ENCODE measurements at places on chromosomes 2 and 18. TPM values are rescaled to one million over a fixed set of nuclear protein-coding genes. Genes with fewer than 3 reads are reported as not detected.

Gene CPLX4
- not detected for total RNA-seq

GRCh38 chr2:237714690-237715458 is 83.7 kb upstream of the RBM44 start:
- DNase-seq: peak; percentile 42

GRCh38 chr2:39194686-39195085 is 49.1 kb downstream of the CDKL4 start:
- no peak for DNase-seq

DNA sequence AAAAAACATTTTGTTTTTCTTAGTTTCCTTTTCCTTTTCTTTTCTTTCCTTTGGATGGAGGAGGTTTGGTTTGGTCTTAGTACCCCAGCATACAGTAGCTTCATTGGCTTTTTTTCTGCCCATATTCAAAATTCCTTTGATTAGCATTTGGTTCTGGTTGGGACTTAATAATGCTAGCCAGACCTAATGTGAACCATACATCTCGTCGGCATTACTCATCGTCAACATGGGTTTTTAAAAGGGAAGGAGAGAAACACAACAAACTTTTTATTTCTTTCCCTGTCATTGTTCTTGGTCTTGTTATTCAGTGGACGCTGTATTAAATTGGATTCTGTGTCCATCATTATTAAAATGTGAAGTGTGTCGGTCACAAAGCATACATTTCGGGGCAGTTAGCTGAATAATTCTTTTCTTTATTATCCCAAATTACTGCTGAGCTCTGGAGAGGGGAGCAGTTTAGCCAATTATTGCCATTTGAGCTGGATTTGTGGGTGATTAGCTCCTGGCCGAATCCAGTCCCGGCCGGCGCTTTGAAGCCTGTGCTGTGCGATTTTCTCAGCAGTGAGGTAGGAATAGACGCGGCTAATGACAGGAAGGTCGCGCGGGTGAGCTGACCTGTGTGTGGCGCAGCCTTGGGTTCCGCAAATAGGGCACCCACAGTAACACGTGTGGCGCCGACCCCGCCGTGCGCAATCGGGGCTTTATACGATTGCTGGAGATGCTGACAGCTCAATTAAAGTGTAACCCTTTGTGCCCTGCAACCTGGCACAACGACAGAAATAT is 303.3 kb downstream of the GBX2 start:
- no peak for DNase-seq

DNA sequence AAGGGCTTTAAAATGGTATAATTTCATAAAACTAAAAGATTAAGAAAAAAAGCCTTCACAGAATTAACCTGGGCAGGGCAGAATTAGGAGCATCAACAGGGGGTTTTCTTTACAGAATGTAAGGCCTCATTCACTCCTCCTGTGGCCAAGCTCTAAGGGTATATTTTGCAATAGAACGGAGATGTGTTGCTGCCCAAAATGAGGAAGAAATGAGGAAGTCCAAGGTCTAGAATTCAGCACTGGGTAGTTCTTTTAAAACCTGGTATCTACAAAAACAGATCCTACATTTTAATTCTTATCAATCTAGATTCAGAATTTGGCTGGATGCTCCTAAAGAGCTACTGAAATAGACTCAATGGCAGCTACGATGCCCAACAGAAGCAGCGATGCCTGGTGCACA is 101.8 kb downstream of the AKAIN1 start:
- no peak for DNase-seq

Gene ASTL
- total RNA-seq: not detected

Gene CRYGC
- not detected for total RNA-seq

DNA sequence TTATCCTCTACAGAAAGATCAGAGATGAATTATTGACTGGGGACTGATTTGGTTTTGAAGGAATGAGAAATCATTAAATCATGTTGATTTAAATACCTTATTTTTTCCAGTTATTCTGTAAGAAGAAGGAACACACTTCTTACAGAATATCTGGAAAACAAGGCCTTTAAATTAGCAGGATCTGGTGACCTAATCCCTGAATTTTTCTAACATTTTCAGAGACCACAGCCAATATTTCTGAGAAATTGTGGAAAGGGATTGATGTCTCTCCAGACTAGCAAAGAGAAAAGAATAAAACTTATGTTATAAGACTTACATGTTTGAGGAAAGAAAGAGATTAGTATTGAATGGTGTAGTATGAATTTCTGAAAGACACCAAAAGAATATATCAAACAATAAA is 104.0 kb downstream of the KCNE4 start:
- no peak for DNase-seq

DNA sequence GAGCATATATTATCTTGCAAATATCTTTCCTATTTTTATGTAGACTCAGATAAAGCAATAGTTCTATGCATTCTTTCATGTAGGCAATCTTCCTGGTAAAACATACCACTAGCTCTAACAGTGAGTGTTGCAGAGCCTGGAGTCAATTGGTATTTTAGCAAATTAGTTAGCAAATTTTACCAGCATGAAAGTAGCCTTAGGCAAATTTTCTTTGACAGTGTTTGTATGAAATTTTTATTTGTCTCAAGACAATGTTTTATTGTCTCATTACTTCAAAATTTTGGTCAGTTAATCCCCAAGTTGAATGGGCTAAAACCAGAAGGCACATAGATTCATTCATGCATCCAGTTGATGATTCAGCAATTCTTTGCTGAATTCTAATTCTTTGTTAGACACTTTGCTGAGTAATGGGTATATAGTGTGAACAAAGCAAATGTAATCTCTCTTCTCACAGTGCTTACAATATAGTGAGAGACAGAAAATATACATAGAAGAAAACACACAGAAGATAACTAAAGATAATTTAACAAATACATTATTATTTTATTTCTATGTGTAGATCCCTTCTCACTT is 27.1 kb downstream of the SLC38A11 start:
- no peak for DNase-seq

GRCh38 chr2:148745151-148745851 is 100.8 kb downstream of the EPC2 start:
- DNase-seq: no peak

Gene ATP8B1
- 68.0 TPM for total RNA-seq

- no peak for DNase-seq
Measured at GRCh38 chr2:220194630-220195584, 567.5 kb downstream of the SLC4A3 start.

Data from MG63 (cell line).